ENCODE measurements at places on chromosomes 16 and 17.

GRCh38 chr17:39679521-39680192, 8.2 kb downstream of the PGAP3 start:
- peak; percentile 35 for DNase-seq

DNA sequence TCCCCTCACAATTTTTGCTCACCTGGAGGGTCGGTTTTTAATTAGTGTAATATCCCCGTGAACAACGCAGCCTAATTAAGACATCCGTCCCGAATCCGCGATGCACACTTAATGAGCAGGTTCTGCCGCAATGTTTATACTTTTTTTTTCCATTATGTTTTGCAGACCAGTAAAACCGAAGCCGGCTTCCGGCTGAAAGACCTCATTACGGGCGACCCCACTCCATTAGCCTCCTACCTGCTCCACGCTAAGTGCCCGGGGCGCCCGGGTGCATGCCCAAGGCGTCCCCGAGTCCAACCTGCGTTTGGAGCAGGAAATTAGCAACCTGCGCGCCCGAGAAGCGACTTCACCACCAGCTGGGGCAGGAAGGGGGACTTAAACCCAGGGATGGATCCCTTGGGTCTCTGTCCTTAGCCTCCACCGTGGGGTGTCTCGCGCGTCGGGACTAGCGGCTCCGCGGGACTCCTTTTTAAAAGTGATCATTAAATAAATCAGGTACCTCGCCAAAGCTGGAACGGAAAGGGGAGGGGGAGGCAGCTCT, 1.7 kb downstream of the RBFOX3 start:
- DNase-seq, result no peak

DNA sequence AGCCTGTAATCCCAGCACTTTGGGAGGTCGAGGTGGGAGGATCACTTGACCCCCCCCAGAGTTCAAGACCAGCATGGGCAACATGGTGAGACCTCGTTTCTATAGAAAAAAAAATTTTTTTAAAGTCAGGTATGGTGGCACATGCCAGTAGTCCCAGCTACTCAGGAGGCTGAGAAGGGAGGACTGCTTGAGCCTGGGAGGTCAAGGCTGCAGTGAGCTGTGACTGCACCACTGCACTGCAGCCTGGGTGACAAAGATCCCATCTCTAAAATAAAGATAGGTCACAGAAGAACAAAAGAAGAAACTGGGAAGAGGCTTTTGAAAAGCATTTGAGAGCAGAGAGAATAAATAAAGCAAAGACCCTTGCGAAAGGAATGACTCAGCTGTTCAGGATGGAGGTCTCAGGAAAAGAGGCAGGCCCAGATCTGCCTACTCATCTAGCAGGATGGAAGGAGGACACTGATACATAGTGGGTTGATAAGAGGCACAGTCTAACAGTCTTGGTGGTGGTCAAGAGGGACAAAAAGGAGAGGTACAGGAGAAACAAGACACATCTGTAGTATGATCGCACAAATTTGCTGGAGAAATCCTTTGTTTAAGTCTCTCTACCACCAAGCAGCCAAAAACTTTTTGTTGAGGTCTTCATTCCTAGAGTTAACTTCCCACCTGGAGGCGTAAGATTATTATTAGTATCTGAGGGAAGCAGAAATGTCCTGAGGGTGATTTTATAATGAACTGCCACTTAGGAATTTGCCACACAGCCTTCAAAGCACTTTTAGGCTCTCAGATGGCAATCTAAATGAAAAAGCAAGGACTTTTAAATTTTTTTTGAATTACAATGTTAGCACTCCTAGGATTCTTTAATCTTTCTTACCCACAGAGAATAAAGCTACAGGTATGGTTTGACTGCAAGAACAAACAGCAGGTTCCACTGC, 17.6 kb downstream of the ZSWIM7 start:
- DNase-seq, result no peak

DNA sequence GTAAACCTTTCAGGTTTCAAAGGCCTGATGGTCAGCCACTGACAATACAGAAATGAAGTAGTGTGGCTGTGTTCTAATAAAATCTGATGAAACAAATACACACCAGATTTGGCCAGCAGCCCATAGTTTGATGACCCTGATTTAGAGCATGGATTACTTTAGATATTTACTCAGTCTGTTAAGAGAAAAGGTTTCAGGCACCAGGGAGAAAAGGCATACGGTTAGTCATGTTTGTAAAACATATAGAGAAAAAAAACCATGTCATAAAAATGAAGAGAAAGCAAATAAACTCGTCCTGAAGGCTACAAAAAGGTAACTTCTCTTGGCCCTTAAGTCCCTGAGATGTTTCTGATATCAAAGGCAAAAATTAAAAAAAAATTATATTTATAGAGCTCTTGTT, 112.1 kb downstream of the ADAMTS18 start:
- DNase-seq, result no peak

- DNase-seq, result no peak
These were observed 231.2 kb downstream of the SEC14L1 start for GRCh38 chr17:77371888-77372443.

DNA sequence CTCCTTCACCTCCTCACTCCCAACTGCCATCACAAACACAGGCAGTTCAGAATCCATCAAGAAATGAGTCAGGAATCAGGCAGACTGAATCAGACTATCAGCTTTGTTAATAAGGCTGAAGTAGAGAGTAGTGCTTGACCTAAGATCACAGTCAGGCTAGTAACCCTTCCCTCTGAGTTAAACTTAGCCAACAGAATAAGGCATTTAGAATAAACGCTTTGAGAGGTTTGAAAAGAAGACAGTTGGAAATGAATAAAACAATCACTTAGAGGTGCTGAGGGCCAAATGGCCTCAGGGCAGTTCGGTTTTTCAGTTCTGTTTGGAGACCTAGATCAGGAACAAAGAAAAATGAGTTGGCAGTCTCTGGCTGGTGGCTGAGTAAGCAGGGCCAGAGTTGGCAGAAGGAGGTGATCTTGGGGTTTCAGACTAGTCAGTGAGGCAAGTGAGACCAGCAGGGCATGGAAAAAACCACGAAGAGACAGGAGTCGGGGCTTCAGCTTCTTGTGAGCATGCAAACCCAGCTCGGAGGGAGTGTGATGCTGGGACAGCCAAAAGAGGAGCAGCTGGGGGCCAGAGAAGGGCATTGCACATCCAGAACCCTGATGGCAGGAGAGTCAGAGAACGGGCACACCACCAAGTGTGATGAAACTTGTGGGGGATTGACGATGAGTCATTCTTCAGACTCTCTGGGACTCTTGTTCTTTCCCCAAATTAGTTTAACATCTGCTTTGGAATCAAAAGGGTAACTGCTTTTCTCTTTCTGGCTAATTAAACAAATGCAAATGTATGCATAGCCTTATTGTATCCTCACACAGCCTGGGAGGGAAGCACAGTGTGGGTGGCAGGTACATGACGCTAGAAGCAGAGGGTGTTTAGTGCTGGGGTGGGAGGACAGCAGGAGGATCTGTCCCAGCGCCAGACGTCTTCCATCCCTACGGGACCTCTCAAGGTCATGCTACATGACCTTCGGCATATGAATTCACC, 54.8 kb downstream of the SPECC1 start:
- DNase-seq, result peak; percentile 7

DNA sequence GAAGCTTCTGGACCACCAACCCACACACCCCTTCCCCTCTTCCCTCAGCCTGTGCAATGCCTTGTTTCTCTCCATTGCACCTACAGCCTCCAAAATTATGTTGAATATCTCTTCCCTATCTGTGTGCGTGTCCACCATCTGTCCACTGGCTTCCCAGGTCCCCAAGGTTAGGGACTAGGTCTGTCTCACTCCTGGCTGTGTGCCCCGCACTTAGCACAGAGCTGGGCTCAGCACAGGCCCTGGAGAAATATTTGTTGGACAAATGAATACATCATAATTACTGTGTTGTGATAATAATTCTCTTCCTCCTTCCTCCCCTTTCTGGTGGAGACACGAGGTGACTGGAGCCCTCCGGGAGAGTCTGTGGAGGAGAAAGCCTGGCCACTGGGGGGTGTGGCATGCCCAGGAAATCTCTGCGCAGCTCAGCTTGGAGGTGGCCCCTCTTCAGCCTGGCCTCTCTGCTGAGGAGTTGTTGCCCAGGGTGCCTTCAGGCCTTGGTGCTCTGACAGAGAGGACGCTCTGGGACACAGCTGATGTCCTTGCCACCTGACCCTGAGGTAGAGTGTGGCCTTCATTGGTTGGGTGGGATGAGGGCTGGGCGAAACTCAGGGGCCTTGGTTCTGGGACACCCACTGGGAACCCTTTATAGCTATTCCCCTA, 3.3 kb upstream of the BRD7 start:
- no peak for DNase-seq

GRCh38 chr16:79844603-79845002, 244.1 kb upstream of the MAF start:
- DNase-seq, result no peak

DNA sequence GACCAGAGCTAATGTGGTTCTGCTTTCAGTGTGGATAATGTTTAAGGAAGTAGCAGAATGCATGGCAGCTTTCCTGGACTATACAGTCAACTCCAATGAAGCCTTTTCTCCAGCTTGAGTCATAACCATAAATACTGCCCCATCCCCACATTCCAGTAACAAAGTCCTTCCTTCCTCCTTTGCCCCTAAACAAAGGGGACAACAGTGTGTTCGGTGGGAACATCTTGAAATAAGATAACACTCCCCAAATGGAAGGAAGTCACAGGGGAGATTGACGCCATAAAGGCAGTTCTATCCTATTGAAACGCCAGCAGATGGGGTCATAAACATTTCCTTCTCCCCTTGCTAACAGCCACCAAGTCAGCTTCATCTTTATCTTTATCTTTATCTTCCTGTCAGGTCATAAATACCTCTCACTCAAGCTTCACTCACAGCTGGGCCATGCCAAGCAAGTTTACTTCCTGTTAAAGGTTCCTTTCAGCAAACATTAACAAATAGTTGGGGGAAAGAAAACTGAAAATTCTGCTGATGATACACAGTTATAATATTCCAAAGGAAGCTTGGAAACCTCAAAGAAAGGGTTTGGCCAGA, 136.7 kb downstream of the SNX11 start:
- DNase-seq, result no peak

GRCh38 chr17:50051606-50052005, 4.3 kb upstream of the ITGA3 start:
- no peak for DNase-seq

DNA sequence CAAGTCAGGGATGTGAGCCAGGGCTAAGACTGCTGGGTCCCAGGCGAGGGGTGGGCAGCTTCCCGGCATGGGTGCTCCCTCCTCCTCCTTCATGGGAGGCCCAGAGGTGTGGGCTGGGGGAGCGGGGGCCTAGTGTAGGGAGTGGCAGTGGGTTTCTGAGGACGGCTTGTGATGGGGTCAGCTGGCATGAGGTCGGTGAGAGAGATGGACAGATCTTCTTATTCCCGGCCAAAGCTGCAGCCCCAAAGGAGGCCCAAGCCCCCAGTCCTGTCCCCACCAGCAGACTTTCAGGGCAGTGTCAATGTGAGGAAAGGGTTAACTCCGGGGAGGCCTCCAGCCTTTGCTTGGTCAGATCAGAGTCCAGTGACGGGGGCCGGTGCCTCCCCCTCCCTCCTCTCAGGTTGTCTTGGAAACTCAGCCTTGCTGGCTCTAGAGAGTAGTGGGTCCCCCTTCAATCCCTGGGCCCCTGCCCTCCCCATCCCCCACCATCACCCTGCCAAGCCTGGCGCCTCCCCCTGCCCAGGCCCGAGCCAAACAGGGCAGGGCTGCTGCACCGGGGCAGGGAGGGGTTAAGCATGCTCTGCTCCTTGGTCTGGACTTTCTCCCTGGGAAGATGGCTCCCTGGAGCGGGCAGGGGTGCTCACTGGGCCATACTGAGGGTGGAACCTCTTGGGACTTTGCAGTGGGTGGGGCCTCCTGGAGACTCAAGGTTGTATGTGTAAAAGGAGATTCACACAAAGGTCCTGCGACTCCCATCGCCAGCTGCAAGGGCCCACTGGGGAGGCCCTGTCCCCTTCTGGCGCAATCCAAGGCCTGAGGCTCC, 12.4 kb downstream of the NAT9 start:
- DNase-seq, result no peak

All from activated naive CD4-positive, alpha-beta T cell treated with Interleukin-2 at 50 U/mL for 16 hours (primary cell).